Spleen (tissue), 13 donors: ENCODE measurements at places on chromosomes 6 and 20. TPM values are rescaled to one million over a fixed set of nuclear protein-coding genes. Genes with fewer than 3 reads are reported as not detected.

- no peak for DNase-seq
These were observed 313.3 kb downstream of the RNGTT start for GRCh38 chr6:88650029-88650619.

- DNase-seq, result no peak
These were observed 114.0 kb upstream of the CARMIL1 start for GRCh38 chr6:25165177-25165576.

- DNase-seq, result no peak
These were observed 69.6 kb downstream of the GNAS-AS1 start for GRCh38 chr20:58781138-58781537.

GRCh38 chr20:21693322-21693721 lies 12.1 kb upstream of the PAX1 start:
- DNase-seq, result no peak

GRCh38 chr6:146056506-146056905 lies 27.6 kb downstream of the GRM1 start:
- DNase-seq, result no peak

- no peak for DNase-seq
These were observed 37.1 kb upstream of the NCOA3 start for GRCh38 chr20:47464380-47465101.

DNA sequence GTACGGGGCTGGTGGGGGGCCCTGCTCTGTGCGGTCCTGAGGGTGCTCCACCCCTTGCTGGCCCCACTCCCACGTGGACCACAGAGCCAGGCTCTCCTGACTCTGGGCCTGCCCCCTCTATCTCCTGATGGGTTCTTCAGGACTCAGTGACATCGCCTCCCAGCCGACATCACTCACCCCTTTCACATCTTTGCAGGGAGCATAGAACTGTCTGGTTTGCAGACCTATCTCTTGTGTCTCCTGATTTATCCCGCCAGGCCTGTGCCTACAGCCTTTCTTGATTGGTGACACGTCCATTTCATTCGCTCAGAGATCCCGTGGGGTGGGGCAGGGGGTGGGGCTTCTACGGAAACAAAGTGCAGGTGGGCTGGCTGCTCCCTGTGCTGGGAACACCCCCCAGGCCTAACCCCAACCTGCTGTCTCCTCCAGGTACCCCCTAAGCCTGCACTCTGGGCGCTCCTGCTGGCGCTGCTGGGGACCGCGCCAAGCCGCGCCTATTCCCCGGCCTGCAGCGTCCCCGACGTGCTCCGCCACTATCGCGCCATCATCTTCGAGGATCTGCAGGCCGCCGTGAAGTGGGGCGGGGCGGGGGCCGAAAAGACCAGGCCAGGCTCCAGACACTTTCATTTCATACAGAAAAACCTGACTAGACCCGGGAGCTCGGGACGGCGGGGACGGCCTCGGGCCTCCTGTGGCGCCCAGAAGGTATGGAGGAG lies 1.7 kb downstream of the C20orf204 start:
- DNase-seq, result no peak

GRCh38 chr20:53809728-53810365 lies 216.2 kb upstream of the ZNF217 start:
- no peak for DNase-seq

DNA sequence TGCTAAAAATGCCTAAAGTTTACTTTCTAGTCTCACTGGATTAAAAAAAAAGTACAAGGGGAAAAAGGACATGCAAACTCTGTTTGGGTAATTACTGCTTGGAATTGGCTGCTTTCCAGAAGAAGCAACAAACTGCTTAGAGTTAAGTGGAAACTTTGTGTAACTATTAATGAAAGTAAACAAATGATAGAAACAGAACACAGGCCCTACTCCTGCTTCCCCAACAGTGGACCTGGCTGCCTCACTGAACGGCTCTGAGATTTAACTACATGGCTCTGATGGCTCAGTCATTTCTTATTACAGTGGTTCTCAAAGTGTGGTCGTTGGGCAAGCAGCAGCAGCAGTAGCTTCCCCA lies 108.5 kb downstream of the MAN1A1 start:
- DNase-seq, result no peak

DNA sequence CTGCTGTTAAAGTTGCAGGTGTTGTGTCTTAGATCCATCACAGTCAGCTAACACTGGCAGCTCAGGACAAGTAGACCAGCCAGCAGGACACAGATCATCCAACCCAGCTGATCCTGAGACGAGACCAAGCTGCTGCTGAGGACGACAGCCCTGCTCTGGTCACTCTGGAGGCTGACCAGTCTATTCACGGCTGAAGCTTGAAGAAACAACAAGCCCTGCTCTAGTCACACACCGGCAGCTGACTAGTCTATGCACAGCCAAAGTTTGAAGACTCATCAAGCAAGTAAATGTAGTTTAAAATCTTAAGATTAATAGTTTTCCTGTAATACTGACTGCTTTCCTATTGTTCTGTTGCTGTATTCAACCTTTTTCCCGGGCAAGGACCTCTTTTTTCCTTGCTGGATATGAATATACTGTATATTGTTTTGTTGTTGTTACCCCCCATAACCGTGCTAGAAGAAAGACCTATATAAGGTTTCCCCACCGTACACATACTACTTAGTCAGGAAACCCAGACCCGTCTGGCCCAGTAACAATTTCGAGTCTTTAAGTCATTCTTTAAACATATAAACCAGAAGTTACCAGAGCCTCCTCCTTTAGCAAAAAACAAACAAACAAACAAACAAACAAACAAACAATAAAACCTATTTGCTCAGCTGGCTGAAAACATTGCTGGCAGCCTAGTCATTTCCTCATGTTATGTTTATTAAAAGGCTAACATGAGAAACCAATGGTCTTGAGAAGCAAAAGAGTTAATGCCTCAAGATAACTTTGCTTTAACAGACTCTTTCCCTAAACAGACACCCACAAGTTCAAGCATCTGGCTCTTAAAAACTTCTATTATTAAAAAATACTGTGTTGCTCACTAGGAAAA lies 16.7 kb upstream of the GSTA3 start:
- DNase-seq, result no peak

- DNase-seq, result no peak
These were observed 546.9 kb downstream of the TFAP2B start for GRCh38 chr6:51365566-51365965.

- no peak for DNase-seq
These were observed 50.7 kb downstream of the UBE2V1 start for GRCh38 chr20:50062006-50062838.

DNA sequence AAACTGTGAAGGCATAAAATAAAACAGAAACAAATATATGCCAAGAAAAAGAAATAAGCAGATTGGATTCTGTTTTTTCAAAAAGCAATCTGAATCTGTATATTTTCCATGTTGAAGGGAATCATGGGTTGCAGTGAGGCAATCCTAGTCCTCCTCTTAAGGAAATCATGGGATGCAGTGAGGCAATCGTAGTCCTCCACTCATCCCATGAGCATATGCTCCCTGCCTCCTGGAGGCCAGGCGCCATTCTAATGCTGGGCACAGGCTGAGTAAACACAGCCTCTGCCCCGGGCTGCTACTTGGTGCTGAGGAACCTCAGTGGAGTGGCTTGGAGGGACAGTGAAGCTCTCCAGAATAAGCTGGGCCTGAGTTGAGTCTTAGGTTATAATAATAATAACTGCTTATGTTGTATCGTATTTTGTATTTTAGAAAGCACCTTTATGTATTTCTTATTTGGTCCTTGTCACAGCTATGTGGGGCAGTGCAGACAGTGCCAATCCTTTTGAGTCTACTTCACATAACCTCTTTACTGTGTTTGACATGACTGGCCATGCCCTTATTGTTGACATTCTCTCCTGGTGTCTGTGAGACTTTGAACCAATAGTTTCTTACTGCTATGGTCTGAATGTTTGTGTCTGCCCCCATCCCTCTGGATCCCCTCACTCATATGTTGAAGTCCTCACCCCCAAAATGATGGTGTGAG lies 56.6 kb upstream of the CITED2 start:
- no peak for DNase-seq

GRCh38 chr6:39982720-39983119 lies 48.5 kb upstream of the MOCS1 start:
- no peak for DNase-seq

- no peak for DNase-seq
These were observed at the start of gene GRM1 for GRCh38 chr6:146028851-146029572. TSS of gene GRM1 (plus strand) at chr6:146029062. CDS start at chr6:146029518, 456 bp downstream.

DNA sequence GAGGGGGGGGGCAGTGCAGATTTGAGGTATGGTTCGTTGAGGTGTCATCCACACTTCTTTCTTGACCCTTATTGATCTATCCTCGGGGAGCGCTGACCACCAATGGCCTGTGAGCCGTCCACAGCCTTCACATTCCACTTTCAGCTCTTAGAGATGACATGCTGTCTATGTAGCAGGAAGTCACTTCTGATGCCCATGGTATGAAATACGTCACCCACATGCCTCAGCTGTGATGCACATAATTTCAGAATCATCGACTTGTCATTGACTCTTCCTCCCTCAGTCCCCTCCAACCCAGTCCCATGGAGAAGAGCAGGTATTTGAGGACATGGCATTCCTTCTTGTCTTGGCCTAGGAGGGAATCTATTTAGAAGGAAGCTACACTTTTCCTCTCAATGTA lies 4.7 kb upstream of the ADGRF5 start:
- no peak for DNase-seq

DNA sequence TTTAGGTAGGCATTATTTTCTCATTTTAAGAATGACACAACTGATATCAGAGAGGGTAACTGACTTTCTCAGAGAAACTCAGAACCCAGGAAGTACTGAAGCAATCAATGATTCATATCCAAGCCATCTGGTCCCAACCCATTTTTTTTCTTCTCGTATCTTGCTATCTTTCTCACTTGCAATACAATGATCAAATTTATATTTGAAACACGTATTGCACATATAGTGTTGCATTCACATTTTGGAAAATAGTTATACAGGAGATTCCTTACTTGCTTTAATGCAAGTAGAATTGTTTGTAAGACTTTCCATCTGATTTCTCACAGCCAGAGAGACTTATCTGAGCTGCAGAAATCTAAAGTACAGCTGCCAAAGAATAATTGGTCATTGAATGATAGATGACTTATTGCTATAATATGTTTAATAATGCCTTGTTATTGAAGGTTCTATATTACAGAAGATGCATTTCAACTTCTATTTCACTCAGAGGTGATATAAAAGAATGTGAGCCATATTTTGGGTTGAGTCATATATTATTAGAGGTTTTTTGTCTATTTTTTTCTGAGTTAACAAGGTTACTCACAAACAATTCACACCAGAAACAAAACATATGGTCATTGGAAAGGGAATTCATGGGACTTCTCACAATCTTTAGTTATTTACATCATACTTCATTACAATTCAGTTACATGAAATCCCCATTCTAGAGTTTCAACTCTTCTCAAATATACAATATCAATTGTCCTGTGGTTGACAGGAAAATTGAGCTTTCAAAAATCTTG lies 337.5 kb upstream of the CITED2 start:
- DNase-seq, result no peak

DNA sequence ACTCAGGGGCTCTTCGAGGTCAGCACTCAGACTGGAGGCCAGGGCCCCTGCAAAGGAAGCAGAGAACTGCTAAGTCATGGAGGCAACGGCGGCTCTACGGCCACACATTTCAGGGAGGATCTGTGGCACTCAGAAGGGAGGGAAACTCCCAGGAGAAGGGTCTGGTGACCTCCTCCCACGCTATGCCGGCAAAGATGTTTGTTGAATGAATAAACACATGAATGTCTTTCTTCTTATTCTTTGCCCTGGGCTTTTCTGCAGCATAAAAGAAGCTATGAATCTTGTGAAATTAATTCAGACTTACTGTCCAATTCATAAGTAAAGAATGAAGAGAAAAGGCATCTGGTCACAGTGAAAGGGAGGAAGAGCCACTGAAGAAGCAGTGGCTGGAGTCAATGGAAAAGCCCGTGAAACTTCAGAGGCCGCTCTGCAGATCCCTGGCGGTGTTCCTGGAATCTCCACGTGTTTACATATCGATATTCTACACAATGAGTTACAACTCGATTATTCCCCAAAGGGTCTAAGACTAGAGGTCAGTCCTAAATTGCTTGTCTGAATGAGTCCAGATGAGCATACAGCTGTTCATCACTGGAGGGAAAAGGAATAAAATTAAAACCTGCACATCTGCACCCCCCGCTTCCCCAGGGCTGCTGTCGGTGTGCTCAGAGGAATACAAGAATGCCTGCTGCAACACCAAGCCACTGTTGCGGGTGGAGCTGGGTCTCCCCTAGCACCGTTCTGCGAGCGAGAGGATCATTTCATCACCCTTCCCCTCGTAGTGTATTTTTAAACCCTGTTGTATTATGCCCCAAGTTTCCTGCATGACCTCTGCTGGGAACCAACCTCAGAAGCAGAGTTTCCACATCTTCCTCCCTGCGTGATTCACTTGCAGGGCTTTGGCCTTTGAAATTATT lies 25.6 kb downstream of the INSM1 start:
- DNase-seq, result no peak

LPA gene
- not detected for polyA plus RNA-seq

CEP250 gene
- polyA plus RNA-seq, result 15.7 TPM

ARHGAP40 gene
- polyA plus RNA-seq, result not detected

GSTA2 gene
- polyA plus RNA-seq, result not detected

PKIB gene
- 2.9 TPM for polyA plus RNA-seq

PM20D2 gene
- polyA plus RNA-seq, result 5.6 TPM
